Pulmonary artery endothelial cell (primary cell): ENCODE measurements at places on chromosomes 13 and 19. TPM values are rescaled to one million over a fixed set of nuclear protein-coding genes. Genes with fewer than 3 reads are reported as not detected.

CFD gene
- 0.49 and 3.6 TPM in 2 replicates for total RNA-seq

NRTN gene
- 0.13 and 0.25 TPM in 2 replicates for total RNA-seq

ZSCAN4 gene
- not detected in 2 replicates for total RNA-seq

FXYD3 gene
- not detected in 2 replicates for total RNA-seq

MADCAM1 gene
- total RNA-seq, result 0.07 TPM in 2 replicates

RUBCNL gene
- not detected in 2 replicates for total RNA-seq

KASH5 gene
- total RNA-seq, result not detected in 2 replicates

HSD11B1L gene
- 5.4 and 6.5 TPM in 2 replicates for total RNA-seq

COMP gene
- not detected in 2 replicates for total RNA-seq

DLL3 gene
- total RNA-seq, result 0.25 and 0.53 TPM in 2 replicates

CBY2 gene
- total RNA-seq, result not detected in 2 replicates

CYP2S1 gene
- under 0.01 and 0.32 TPM in 2 replicates for total RNA-seq

ZNF667 gene
- 2.5 and 3.6 TPM in 2 replicates for total RNA-seq

ZNF497 gene
- total RNA-seq, result 0.53 and 0.67 TPM in 2 replicates

ZNF714 gene
- 5.3 and 16.4 TPM in 2 replicates for total RNA-seq

ZNF69 gene
- total RNA-seq, result 1.1 and 11.1 TPM in 2 replicates

STOML3 gene
- not detected in 2 replicates for total RNA-seq

ZNF541 gene
- 0.07 TPM in 1 of 2 replicates, not detected in the other for total RNA-seq

ZFP36 gene
- total RNA-seq, result 0.59 and 1.1 TPM in 2 replicates

KIR3DL2 gene
- not detected in 2 replicates for total RNA-seq
